Foreskin keratinocyte (primary cell): ENCODE measurements at places on chromosomes 13 and 19.
A peak's percentile ranks its signal among the peaks of the same experiment; 100 is the strongest.

- DNase-seq, result no peak
Measured at GRCh38 chr19:2856457-2857050, 10.6 kb upstream of the ZNF556 start.

DNA sequence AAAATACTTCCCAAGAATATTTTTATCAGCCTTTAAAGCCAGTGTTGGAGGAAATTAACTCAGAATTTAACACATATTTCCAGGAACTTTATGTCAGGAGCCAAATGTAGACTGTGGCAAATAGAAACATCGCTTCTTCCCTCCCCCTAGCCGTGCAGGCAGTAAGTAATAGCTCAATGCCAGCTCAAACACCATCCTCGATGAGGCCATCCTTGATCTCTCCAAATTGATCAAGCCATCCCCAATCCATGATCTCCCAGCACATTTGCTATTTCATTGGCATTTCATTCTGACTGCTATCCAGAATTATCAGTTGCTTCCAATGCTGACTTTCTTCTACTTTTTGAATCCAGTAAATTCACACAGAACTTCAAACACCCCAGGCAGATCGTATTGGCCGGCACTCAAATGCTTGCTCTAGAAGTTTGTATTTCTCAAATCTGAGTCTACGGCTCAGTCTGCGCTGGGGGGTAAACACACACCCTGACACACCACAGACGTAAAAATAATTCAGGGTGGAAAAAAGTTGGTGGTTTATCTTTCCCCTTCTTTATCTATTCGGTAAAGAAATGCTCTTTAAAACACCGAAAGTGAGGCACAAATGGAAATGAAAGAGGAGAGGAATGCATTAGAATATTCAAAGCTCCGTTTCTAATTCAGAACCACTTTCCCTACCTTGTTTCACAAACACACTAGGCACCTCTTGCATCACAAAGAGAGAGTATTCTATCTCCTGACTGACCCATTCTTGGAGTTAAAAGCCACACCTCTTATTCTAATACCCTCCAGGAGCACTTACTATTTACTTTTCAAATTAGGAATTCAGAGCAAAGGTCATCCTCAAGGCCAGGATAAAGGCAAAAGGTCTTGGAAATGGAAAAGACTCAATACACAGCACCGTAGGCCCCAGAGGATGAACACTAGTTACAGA lies 991 bp downstream of the OBI1 start:
- peak; percentile 13 for DNase-seq

DNA sequence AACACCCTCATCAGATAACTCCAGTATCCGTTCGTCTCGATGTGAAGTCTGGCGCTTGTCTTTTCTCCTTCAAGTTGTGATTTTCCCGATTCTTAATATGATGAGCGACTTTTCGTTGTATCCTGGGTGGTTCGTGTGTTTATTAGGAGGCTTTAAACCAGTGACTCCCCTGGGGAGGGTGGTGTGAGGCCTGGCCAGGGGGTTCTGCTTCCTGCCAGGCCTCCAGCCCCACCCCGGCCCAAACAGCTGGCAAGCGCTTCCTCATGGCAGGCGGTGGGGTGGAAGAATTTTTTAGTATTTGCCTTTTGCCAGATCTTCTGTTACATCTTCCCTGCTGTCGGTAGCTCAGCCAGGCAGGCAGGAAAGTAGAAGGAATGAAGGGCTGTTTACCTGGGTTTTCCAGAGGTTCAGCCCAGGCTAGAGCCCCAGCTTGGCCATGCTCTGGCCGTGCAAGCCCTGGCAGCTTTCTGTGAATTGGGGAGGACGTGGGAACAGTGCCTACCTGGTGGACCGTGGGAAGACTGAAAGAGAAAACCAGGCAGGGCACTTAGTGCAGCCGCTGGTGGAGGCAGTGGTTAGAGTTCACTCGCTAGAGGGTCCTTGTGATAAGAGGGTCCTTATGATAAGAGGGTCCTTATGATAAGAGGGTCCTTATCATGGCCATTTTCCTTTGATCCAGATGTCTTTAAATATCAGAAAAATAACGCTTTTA lies 37.7 kb upstream of the DCUN1D2 start:
- DNase-seq, result no peak

DNA sequence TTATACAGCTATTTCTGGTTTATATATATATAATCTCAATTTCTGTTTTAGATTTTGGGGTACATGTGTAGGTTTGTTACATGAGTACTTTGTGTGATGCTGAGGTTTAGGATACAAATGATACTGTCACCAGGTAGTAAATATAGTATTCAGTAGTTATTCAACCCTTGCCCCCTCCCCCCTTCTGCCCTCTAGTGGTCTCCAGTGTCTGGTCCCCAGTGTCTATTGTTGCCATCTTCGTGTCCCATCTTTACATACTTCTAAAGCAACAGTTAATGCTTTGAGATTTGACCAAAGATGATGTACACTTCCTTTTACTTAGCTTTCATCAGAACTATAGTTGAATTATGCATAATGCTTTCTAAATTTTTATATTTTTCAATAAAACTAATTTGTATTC lies 1623.4 kb upstream of the PRR20A start:
- no peak for DNase-seq

GRCh38 chr13:98784666-98785065 lies 32.2 kb upstream of the SLC15A1 start:
- no peak for DNase-seq

DNA sequence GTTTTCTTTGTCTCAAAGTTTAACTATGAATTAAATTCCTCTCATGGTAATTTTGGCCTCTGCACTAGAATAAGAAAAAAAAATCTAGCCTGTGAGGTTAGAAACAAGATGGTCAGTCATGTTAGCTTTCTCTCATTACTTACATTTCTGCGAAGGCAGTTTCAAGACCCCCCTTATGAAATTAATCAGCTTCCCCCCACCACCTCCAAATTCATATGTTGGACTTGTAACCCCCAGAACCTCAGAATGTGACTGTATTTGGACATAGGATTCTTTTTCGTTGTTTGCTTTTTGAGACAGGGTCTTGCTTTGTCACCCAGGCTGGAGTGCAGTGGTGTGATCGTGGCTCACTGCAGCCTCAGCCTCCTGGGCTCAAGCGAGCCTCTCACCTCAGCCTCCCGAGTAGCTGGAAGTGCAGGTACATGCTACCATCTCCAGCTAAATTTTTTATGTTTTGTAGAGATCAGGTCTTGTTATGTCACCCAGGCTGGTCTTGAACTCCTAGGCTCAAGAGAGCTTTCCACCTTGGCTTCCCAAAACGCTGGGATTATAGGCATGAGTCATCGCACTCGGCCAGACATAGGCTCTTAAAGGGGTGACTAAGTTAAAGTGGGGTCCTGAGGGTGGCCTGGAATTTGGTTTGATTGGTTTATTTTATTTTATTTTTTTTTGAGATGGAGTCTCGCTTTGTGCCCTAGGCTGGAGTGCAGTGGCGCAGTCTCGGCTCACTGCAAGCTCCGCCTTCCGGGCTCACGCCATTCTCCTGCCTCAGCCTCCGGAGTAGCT lies 1.4 kb downstream of the PLA2G4C start:
- DNase-seq, result no peak

DNA sequence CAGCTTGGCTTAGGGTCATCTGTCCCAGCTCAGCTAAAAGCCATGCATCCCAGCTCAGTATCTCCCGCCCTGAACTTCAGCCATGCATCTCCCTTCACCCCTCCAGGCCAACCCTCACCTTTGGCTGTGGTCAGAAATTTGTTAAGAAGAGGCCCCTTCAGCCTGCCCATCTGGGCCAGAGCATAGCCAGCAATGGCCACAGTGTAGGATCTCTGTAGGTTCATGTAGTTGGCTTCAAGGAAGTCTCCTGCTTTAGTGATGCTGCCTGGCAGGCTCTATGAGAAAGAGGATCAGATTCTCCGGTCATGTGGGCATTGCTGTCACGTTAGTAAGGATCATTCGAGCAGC lies 16.6 kb upstream of the TNFSF14 start:
- no peak for DNase-seq

GRCh38 chr19:5803441-5803751 lies 1.5 kb upstream of the NRTN start:
- no peak for DNase-seq

DNA sequence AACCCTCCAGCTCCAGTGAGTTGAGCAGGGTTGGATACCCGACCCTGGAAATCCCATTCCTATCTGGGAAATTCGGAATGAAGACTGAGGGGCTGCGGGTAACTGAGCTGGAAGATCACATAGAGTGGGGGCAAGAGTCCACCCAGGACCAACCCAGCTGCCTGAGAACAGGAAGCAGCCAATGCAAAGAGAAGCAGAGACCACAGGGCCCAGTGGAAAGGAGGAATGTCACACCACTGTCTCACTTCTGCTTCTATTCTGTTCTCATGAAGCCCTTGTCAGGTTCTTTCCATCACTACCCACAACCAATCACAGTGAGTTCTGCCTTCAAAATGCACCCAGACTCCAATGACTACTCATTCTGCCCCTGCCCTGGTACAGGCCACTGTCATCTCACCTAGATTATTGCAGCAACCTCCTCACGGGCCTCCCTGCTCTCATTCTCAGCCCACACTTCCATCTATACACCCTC lies 15.3 kb downstream of the DYRK1B start:
- no peak for DNase-seq

DNA sequence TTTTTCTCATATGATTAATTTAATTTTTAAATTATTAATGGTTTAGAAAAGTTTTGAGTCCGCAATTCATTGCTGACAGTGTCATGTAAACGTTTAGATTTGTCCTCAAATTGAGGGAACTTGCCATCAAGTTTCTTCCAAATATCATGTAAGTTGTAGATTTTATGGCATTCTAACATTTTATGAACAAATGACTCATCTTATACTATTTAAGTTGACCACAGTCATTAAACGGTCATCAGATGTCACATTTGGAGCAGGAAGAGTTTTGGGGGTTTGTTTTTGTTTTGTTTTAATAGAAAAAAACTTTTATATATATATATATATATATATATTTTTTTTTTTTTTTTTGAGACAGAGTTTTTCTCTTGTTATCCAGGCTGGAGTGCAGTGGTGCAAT lies 4.3 kb downstream of the ZNF114 start:
- DNase-seq, result no peak

GRCh38 chr13:32203221-32203620 lies 111.9 kb downstream of the ZAR1L start:
- DNase-seq, result no peak

DNA sequence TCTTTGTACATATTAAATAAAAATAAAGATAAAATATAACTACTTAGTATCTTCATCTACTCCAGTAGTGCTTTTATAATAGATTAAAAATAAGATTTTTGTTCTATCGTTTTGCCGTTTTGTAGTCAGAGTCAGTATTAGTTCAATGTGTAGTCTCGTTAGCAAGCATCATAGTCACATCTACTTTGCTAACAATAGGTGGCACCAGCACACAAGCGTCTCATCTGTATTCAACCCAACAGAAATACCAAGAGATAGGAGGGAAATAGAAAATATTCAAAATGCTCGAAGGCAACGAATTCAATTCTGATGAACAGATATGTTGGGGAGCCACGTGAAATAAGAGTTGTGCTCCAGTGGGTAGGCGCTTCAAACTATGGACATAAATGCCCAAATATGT lies 21.4 kb upstream of the MICU2 start:
- DNase-seq, result no peak

DNA sequence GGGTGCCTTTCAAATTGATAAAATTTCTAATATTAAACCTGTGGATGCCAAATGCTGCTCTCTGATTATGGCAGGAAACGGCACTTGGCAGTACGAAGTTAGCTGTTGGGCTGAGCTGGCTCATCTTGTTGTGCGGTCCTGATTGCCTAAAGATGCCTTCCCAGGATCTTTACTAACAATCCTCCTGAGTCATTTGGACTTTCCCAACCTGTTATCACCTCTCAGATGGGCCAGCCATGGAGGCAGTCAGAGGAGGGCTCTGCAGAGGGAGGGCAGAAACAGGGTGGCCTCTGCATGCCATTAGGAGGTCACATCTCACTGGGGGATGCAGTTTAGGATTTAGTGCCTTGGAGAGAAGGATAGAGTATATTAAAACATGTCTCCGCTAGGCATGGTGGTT lies 27.3 kb downstream of the ALOX5AP start:
- DNase-seq, result no peak

- DNase-seq, result no peak
Measured at GRCh38 chr13:113117335-113117872, 5.2 kb upstream of the F10 start.

DNA sequence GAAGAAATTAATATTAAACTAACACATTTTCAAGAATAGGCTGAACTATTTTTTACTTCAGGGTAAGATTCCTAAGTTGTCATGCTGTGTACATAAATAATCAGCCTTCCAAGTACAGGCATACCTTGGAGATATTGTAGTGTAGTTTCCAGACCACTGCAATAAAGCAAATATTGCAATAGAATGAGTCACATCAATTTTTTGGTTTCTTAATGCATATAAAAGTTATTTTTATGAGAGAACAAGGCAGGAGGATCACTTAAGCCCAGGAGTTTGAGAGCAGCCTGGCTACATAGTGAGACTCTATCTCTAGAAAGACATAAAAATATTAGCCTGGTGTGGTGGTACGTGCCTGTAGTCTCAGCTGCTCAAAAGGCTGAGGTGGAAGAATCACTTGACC lies 511.5 kb downstream of the UQCRFS1 start:
- peak; percentile 22 for DNase-seq

- DNase-seq, result no peak
Measured at GRCh38 chr13:112366907-112367646, 9.1 kb upstream of the SPACA7 start.

GRCh38 chr13:39760521-39760920 lies 105.1 kb downstream of the COG6 start:
- DNase-seq, result no peak

DNA sequence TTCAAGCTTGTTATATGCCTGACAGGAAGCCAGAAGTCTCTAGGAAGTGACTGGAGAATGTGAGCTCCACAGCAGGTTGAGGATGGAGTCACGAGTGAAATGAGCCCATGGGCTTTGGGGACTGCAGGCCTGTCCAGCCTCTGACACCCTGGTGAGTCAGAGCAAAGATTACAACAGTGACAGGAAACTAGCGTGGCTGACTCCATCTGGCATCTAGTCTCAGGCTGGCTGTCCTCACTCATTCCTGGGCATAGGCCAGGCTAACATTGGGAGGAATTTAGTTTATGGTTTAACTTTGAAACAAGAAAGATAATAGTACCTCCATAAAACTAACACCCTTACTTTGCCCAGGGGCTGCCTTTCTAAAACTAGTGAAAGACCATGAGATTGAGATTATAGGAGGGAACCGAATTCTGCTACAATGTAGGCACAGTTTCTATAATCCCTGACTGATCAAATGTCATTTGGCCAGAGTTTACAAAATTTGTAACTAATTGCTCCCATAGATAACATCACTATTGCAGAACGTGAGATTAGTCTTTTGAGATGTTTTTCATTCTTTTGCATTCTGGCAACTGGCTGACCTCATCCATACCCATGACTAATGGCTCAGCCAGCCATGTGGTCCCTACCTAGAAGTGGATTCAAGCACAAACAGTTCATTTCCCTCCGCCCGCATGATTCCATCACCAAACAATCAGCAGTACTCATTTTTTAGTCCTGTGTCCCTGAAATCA lies 28.4 kb downstream of the PSG1 start:
- DNase-seq, result peak; percentile 96

DNA sequence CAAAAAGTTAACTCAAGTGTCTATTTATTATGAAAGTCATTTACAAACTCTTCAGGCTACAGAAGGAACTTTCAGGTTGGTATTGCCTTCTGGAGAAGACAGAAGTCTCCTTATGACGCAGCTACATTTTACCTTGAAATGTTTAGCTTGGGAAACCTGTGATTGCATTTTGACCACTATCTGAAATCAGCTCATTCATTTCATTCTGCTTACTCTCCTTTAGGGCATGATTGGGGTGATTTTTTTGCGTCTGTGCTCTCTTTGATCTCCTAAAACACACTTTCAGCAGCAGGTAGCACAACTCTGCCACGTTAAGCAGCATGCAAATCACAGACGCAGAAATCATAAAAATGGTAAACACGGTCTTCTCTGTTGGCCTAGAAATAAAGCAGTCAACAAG lies 9.6 kb downstream of the GJB6 start:
- DNase-seq, result no peak

- DNase-seq, result no peak
Measured at GRCh38 chr13:31997641-31998040, 33.9 kb upstream of the FRY start.
